ENCODE measurements at places on chromosomes 16 and 17.

DNA sequence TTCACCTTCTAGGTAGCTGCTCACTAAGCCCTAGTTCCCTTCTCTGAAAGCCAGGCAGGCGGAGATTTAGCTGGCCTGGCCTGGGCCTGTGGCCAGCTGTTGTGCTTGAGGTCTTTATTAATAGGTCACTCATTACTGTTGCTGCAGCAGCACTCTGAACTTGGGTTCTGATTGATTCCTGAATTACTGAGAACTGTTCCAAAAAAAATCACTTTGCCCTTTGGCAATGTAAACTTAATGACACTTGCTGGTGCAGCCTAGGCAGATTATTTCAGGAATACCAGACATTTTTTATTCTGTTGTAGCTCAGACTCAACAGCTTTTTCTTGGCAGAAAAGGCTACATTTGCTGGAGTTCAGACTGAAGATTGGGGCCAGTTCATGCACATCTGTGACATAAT lies 2.7 kb downstream of the TOM1L1 start:
- H3K4me1 ChIP-seq = peaks cover 13% of the 10 kb centered on the region
- no peaks in the 10 kb centered on the region for H3K27me3 ChIP-seq
- H3K27ac ChIP-seq = no peak overlapping the region
- DNase-seq = no peak
- H3K36me3 ChIP-seq = no peaks in the 10 kb centered on the region

DNA sequence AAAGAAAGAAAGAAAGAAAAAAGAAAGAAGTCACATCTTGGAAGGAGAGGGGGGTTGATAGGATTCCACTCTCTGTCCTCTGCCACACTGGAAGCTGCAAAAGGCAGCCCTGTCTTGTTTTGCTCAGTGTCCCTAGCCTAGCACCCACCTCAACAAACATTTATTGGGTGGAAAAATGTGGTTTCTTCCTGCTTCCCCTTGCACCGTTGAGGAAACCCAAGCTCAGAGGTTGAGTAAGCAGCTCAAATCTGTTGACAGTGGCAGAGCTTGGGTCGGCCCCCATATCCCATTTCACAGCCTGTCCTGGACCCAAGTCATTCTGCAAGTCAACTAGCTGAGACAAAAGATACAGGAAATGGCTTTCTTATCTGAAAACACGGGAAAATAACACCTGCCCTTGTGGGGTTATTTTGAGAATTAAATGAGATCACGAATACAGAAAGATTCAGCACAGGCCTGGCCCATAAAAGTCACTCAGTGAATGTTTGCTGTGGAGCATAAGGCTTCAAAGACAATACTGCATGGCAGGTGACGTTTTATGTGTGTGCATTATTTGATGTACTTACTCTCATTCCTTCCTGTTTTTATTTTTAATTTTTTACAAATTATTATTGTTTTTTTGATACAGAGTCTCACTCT lies 63.6 kb downstream of the SCNN1B start:
- no peak for DNase-seq
- H3K4me1 ChIP-seq = no peaks in the 10 kb centered on the region
- no peaks in the 10 kb centered on the region for H3K27me3 ChIP-seq
- no peak overlapping the region for H3K27ac ChIP-seq

DNA sequence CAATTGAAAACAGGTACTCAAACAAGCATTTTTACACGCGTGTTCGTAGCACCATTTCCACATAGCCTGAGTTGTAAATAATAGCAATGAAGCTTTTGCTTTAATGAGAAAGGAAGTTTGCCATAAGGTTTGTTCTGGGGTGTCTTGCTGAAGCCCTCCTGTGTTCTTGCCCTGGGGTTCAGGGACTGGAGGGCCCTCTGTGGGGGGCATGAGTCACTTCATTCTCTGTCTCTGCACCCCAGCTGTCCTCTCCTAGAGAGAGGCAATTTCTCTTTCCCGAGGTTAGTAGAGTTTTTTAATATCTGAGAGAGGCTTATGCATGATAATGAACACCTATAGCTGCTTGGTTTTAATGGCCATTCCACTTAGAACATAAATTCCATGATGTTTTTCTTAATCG lies 9.6 kb downstream of the AFMID start:
- no peaks in the 10 kb centered on the region for H3K27me3 ChIP-seq
- peaks cover 11% of the 10 kb centered on the region for H3K4me1 ChIP-seq
- no peak overlapping the region for H3K27ac ChIP-seq
- H3K4me3 ChIP-seq = no peak overlapping the region
- DNase-seq = no peak

GRCh38 chr17:8894673-8895578 lies 27.5 kb upstream of the PIK3R6 start:
- no peaks in the 10 kb centered on the region for H3K27me3 ChIP-seq
- no peaks in the 10 kb centered on the region for H3K36me3 ChIP-seq
- H3K27ac ChIP-seq = no peak overlapping the region
- DNase-seq = peak; percentile 71
- H3K4me1 ChIP-seq = peaks cover 4% of the 10 kb centered on the region

DNA sequence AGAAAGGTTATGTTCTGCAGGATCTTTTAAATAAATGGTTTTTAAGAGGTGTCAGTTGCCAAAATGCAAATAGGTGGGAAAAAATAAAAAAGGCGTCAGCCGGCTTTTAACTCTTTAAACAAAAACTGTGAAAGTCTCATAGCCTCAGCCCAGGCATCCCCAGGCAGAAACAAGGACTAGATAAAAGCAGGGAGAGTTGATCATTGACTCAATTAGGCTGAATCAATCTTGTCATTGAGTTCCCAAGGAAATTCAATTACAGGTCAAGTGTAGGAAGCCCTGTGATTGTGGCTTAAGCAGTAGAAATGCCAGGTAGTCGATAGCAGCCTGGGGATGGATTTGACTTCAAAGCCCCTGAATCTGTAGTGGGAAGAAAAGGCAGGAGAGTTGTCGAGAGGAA lies 30.8 kb upstream of the GUCY2D start:
- H3K4me1 ChIP-seq = no peaks in the 10 kb centered on the region
- H3K4me3 ChIP-seq = no peak overlapping the region
- DNase-seq = no peak
- peaks cover 29% of the 10 kb centered on the region for H3K27me3 ChIP-seq

GRCh38 chr16:57999366-57999970 lies 1.0 kb downstream of the ZNF319 start:
- H3K27ac ChIP-seq = peak overlapping the region; percentile 98
- peaks cover 25% of the 10 kb centered on the region for H3K4me1 ChIP-seq
- peak overlapping the region; percentile 91 for H3K4me3 ChIP-seq
- peaks cover 33% of the 10 kb centered on the region for H3K36me3 ChIP-seq
- no peaks in the 10 kb centered on the region for H3K27me3 ChIP-seq

- H3K27ac ChIP-seq = no peak overlapping the region
- H3K27me3 ChIP-seq = peaks cover 70% of the 10 kb centered on the region
These were observed 10.0 kb downstream of the ZSCAN10 start for GRCh38 chr16:3088925-3089716.

DNA sequence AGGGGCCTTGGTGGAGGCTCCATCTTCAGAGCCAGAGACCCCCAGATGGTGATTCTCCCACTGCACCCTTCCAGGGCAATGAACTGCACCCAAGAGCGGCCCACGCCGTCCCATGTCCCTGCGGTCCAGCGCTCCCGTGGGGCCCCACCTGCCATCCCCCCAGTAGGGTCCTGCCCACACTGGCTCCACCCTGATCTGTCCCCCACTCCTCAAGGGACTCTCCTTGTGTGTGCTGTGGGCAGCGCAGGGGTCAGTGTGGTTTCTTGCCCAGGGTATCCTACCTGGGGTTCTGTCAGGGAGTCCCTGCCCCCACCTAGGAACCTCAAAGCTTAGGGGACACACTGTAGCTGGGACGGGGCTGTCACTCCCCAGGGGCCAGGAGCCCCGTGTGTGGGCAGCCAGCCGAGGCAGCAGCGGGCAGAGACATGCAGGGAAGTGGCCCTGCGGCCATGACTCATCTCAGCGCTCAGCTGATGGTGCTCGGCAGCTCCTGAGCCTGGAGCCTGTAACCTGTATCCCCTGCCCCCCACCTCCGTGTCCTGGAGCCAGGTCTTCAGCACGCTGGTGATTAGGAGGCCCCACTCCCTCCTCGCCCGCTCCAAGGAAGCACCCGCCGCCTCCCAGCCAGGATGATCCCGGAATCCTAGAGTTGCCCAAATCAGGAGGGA lies 35.7 kb upstream of the SSTR5 start:
- no peak overlapping the region for H3K27ac ChIP-seq
- no peaks in the 10 kb centered on the region for H3K27me3 ChIP-seq
- no peaks in the 10 kb centered on the region for H3K36me3 ChIP-seq

GRCh38 chr17:1909985-1910384 lies 80.2 kb downstream of the RPA1 start:
- DNase-seq = no peak
- no peaks in the 10 kb centered on the region for H3K36me3 ChIP-seq
- H3K4me3 ChIP-seq = no peak overlapping the region
- H3K4me1 ChIP-seq = peaks cover 12% of the 10 kb centered on the region
- peaks cover 90% of the 10 kb centered on the region for H3K27me3 ChIP-seq

- no peak for DNase-seq
- no peaks in the 10 kb centered on the region for H3K36me3 ChIP-seq
- no peak overlapping the region for H3K4me3 ChIP-seq
- no peaks in the 10 kb centered on the region for H3K4me1 ChIP-seq
- H3K27me3 ChIP-seq = no peaks in the 10 kb centered on the region
These were observed 2.2 kb downstream of the HEATR9 start for GRCh38 chr17:35866341-35866950.

DNA sequence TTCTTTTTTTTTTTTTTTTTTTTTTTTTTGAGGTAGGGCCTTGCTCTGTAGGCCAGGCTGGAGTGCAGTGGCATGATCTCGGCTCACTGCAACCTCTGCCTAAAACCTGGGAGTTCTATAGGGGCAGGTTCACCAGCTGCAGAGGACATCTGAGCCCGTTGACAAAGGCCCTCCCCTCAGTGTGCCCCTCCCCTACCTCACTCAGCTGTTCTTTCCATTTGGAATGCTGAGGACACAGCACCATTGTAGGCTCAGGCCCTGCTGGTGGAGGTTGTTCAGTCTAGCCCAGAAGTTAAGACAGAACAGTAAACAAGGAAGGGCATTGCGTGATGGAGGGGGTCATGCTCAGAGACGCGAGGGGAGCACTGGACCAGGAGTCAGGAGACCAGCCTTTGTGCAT lies 21.8 kb upstream of the KIF19 start:
- no peak overlapping the region for H3K27ac ChIP-seq
- H3K4me1 ChIP-seq = no peaks in the 10 kb centered on the region
- H3K4me3 ChIP-seq = no peak overlapping the region

DNA sequence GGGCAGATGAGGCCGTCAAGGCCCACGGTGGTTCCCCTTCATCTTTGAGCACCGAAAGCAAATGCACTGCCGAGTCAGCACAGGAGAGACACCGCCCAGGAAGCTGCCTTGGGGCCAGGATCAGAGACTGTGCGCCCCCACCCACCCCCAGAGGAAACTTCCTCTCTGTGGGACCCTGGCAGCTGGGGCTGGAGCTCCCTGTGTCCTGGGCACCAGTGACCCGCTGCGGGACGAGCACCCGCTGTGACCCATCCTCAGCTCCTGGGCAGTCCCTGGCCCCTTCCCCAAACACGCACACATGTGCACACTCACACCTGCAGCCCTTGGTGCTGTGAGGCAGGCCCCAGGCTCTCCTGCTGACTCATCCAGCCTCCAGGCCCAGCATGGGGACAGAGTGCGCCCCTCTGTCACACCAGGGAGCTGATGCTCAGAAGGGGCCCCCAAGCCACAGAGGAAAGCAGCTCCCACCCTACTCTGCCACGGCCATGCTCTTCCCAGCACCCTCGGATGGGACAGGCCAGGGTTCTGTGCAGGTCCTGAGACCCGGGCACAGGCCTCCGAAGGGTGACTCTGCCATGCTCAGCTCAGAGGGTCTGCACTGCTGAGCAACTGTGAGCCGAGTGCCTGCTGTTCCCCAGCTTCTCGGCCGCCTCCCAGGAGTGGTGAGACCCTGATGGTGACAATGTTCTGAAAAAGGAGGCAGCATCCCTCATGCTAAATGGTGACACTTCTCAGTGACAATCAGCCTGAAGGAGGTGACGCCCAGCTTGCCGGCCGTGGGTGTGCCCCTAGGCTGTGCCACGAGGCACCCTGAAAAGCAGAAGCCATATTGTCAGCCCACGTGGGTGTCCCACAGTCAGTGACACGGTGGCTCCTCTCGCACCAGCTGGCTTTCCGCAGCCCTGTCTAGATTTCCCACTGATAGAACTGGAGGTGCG lies 3.6 kb downstream of the PIEZO1 start:
- no peak overlapping the region for H3K4me3 ChIP-seq
- no peaks in the 10 kb centered on the region for H3K36me3 ChIP-seq
- DNase-seq = peak; percentile 62

Data from tibial artery (tissue), 4 donors.